ENCODE measurements at places on chromosomes 11 and 22.

DNA sequence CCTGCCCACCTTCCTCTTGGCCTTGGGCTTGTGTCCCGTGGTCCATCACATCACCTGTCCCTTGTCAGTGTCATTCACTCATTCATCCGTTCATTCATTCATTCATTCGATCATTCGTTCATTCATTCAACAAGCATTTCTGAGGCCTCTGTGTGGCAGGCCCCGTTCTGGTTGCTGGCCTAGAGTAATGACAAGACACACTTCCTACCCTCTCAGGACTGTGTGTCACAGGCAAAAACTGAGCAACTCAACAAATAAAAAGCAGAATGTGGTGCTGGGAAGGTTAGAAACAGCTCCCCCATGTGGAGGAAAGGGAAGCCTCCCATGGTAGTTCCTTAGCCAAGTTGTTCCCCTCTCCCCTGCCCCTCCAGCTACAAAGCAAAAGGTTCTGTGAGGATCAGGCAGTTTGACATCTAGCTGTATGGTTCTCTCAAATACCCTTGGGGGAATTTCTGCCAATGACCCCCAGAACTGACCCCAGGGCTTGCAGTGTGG, 1.6 kb upstream of the OMP start:
- no peak for DNase-seq

DNA sequence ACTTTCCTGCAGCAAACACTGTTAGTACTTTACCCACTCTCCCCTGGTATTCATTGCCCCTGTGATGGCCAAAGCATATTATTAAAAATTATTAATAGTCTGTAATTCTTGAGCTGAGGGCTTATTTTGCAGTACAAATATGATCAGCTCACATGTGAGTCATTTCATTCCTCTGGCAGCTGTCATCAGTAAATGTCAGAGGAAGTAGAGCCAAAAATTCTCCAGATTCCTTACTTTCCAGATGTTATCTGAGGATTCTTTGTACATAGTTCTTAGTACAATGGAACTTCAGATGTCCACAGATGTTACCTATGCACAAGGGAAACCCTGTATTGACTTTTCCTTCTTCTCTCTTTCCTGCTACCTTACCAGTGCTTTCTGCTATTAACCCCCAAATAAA, 12.5 kb downstream of the OR5B3 start:
- no peak for DNase-seq

GRCh38 chr11:117731722-117732290, 65.2 kb downstream of the DSCAML1 start:
- DNase-seq, result no peak

DNA sequence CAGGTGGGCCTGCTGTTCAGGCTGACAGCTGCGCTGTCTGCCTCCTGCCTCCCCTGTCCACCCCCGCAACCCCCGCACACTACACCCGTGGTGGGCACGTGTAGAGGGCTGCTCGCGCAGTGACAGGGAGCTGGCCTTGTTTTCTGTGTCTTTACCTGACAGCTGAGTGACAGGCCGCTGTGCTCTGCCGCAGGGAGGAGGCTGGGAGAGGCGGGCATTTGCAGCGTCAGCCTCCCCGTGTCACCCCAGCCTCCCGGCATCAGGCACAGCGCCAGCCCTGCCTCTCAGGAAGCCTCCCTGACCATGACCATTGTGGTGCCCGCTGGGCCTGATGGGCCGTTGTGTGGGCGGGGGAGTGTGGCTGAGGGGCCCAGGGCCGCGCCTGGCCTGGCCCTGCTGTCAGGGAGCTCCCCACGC, 32.0 kb upstream of the RELT start:
- no peak for DNase-seq

- no peak for DNase-seq
These were observed 90.8 kb upstream of the ALKBH3 start for GRCh38 chr11:43789700-43790443.

All from activated CD4-positive, CD25-positive, alpha-beta regulatory T cell (primary cell).